Activated T-cell treated with anti-CD3 and anti-CD28 coated beads, Interleukin-2, amount 50 U/mL, for 72 hours (primary cell): ENCODE measurements at places on chromosomes 13 and 19.

DNA sequence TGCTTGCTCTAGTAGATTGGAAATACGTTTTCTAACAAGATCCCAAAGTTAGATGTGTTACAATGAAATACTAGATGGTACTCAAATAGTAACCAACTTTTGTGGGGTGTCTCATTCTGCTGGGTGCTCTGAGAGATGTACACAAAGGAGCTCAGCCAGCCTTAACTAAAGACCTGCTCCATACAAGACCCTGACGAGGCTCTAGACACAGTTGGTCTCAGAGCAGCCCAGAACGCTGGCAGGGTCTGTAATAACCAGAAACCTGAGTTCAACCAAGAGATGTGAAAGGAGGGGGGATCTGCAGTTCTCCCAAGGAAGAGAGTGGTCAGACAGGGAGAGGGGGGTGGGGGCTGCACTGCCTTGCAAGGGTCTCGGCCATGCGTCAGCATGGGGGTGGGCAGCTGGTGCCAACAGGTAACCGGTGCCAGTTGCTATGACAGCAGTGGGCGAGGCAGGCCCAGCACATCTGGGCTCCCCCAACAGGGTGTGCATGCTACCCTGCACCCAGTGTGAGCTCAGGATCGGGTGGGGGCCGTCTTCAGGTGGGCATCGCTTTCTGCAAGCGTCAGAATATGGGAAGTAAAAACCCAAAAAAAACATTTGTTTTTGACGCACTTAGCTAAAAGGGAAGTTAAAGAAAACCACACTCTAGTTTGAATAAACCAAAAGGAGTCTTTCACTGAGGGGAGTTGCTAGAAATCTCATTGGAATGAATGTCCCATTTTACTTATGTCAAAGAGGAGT is 68.0 kb upstream of the GPR183 start:
- DNase-seq, result no peak

- no peak for DNase-seq
Observed at GRCh38 chr19:38894968-38895367, 4.5 kb downstream of the SIRT2 start.

DNA sequence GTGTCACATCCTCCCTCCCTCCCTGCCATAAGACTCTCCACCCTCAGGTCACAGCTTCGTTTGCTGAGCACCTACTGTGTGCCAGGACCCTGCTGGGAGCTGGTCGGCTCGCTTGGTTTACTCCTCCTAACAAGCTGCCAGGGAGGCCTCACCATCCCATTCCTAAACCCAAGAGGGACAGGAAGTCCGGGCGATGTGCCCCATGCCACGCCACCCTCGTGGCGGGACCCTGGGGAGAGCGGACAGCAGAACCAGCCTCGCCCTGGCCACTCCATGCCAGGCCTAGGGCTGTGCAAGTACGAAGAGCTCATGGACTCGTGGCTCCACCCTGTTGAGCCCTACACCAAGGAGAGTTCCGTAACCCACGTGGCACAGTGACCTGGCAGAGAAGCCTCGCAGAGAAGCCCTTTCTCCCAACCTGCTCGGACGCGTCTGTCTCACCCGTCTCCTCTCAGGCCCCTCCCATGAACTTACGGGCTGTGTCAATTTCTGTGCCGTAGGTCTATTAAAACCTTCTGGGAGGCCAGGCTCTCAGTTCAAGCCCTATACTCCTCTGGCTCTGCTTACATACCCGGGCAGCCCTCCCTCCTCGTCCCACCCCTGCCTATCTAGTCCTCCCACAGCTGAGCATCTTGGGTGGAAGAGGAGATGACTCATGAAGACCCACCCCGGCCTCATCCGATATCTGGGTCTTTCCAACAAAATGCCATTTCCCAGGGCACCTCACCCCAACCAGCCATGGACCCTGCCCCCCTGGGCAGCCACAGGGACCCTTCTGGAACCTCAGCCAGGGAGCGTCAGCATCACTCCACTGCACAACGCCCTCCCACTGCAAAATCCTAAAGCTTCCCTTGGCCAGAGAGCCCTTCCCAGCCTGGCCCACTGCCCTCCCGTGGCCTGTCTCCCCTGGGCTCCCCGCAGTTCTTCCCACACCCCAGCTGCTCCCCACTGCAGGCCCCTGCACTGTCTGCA is 2.6 kb downstream of the UBXN6 start:
- no peak for DNase-seq

GRCh38 chr19:19214892-19215291 is 3.1 kb downstream of the NCAN start:
- peak; percentile 35 for DNase-seq

DNA sequence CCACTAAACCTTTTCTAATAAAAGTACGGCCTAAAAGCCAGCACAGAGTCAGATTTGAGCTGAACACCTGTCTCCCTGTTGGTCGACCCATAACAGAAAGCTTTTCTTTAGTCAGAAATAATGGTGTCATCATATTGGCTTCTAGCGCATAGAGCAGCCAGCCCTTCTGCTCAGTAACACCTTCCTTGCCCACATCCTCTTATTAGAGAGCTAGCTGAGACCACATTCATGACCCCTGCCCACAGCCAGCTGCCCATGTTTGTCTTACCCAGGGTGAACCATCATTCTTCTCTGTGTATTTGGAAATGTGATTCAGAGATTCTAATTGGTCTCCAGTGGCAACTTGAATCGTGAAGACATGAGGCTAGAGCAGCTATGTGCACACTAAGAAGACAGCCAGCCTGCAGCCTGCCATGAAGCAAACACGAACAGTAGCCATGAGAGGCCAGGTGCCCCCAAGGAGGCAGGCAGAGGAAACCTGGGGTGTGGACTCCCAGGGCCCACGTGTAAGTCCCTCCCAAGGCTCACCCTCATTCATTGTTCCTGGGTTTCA is 82.3 kb upstream of the PDCD5 start:
- no peak for DNase-seq

DNA sequence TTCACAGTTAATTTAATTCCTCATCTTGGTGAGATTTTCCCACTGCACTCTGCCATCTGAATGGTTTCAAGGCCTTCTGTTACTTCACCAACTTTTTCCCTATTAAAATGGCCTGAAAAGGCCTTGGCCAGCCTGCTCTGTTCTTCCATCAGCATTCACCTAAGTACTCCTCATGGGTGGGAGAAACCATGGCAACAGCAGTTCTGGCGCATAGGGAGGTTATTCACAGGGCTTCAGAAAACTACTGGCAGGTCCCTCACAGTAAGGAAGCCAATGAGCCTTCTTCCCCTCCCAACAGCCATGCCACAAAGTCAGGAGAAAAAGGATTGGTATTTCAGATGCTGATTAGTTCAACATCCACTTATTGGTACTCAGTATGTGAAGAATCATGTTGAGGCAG is 17.2 kb upstream of the GJB2 start:
- no peak for DNase-seq

- DNase-seq, result no peak
Observed at GRCh38 chr19:44671400-44671799, at the start of gene CEACAM19. Gene CEACAM19, plus strand, starts transcription at chr19:44671482. Its CDS starts 450 bp downstream, at chr19:44671932.

- DNase-seq, result no peak
Observed at GRCh38 chr13:92179223-92179622, 780.8 kb downstream of the GPC5 start.

DNA sequence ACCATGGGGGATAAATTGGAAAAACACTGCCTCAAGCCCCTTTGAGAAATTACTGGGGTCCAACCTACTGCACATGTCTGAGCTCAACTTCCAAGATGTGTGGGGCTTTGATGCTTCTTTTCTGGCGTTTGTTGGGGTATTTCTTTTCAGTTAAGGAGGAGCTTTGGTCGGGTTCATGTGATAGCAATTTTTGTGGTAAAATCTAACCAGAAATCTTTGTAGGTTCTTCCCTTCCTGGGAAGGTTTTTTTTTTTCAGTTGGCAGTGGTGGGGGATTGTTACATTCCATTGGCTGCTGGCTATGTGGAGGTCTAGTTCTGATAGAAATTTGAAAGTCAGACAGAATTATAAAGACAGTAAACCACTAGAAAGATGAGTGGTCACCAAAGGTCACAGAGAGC is 327.8 kb downstream of the ATP8A2 start:
- no peak for DNase-seq

- DNase-seq, result no peak
Observed at GRCh38 chr19:44851427-44851826, 5.3 kb downstream of the NECTIN2 start.

DNA sequence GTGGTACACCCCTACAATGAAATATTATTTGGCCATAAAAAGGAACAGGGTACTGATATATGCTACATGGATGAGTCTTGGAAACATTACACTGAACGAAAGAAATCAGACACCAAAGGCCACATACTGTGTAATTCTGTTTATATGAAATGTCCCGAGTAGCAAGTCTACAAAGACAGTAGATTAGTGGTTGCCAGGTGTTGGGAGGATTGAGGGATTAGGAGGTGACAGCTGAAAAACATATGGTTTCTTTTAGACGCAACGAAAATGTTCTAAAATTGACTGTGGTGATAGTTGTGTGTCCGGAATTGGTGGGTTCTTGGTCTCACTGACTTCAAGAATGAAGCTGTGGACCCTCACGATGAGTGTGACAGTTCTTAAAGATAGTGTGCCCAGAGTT is 35.1 kb downstream of the IL17D start:
- no peak for DNase-seq

DNA sequence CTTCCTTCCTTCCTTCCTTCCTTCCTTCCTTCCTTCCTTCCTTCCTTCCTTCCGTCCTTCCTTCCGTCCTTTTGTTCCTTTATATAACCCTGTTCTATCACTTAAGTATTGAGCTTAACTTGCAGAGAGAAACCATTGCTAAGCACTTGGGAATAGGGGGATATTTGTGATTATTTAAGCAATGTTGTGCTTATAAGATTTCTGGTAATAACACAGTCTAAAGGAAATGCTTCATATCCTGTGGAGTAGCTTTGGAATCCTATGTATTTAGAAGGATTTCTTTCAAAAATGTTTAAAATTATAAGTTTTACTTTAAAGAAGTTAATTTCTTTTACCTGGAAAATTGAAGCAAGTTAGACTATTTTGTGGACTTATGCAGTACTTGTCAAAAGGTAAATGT is 209.8 kb downstream of the PCCA start:
- DNase-seq, result no peak

DNA sequence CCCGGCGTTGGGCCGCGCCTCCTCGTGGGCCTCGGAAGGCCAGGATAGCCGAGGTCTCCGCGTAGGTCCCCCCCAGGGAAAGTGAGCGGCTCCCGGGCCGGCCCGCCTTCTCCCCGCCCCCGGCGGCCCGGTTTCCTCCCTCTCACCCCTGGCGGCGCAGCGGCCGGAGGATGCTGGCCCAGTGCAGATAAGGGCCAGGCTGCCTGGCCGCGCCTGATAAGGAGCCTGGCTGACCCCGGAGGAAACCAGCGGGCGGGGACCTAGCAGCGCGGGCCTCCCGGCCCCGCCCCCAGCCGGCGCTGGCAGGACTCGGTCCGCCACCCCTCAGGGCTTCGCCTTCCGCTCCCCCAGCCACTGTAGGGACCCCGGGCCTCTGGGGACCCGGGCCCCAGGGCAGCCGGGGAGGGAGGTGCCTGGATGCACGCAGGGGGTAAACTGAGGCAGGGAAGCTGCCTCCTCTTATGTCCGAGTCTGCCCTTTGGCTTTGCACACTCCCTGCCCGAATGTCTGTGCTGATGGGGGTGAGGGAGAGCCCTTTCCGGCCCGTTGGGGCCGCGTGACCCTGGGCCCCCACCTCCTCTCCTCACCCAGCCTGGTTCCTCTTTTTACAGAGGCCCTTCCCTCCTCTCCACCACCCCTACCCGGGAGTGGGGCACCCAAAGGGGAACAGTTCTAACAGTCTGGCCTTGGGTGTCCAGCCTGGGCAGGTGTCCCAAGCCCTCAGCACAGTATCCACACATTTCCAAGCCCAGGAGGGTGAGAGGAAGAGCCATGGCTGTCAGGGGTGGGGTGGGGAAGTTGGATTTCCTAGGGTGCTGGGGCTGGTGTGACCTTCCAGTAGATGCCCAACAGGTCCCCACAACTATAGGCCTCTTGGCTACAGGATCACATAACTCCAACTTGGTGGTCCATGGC is at the start of gene LYL1:
TSS of gene LYL1 (minus strand) at position 193 of the 915 bp plus-strand sequence. CDS start 1,687 bp downstream, outside the sequence.
- peak; percentile 65 for DNase-seq

DNA sequence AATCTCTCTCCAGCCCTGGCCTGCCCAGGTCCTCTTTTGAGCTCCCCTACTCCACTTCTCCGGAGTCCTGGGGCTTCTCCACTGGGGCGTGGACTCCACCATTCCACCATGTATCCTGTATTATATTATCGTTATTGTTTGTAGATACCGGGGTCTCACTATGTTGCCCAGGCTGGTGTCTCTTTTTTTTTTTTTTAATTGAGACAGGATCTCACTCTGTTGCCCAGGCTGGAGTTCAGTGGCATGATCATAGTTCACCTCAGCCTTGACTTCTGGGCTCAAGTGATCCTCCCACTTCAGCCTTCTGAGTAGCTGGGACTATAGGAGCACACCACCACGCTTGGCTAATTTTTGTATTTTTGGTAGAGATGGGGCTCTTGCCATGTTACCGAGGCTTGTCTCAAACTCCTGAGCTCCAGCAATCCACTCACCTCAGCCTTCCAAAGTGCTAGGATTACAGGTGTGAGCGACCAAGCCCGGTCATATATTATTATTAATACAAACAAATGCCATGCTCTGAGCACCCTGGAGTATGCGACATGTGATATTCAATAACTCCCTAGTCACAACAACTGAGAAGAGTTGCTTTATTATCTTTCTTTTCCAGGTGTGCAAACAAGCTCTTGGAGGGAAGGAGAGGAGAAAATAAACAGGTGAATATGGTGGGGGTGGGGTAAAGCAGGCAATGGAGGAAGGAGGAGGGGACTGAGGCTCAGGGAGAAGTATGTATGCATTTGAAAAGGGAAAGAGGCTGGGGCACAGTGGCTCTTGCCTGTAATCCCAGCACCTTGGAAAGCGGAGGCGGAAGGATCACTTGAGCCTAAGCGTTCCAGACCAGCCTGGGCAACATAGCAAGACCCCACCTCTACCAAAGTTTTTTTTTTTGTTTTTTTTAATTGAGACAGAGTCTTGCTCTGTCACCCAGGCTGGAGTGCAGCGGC is 2.8 kb upstream of the CERS4 start:
- DNase-seq, result no peak

DNA sequence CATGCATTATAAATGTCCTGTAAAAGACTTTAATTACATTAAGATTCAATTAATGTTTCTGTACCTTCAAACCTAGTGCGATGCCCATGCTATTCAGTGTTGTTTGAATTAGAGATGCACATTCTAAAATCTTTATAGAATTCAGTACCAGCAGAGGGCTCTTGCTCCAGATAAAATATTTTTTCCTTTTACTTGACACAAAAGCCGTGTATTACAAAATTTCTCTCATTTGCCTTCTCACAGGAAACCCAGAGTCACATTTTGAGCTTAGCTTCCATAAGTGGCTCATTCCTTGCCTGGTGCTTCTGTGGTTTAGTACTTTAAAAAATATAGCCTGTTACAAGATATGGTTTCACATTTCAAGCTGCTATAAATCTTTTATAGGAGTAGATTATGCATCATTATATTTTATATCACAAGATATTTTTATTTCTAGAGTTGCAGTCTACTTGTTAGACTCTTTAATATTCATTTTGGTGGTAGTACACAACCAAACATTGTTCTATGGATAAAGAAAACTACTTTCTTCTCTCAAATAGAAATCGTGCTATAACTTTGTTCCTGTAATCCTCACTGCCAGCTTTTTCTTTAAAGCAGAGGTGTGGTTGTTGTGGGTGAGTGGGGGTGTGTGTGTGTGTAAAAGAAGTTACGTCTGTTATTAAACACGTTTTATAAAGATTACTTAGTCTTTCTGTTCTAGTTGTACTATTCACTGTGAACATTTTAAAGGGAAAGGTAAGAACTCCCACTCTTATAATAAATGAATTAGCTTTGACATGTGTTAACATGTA is 101.4 kb downstream of the RNF17 start:
- no peak for DNase-seq

GRCh38 chr13:32511482-32511881 is 27.1 kb downstream of the N4BP2L2 start:
- no peak for DNase-seq

- DNase-seq, result no peak
Observed at GRCh38 chr19:28444362-28444761, 768.6 kb downstream of the UQCRFS1 start.

GRCh38 chr19:57047743-57048142 is 72.0 kb upstream of the USP29 start:
- no peak for DNase-seq
